ELR (cell line): ENCODE measurements at places on chromosomes 6 and 20.

DNA sequence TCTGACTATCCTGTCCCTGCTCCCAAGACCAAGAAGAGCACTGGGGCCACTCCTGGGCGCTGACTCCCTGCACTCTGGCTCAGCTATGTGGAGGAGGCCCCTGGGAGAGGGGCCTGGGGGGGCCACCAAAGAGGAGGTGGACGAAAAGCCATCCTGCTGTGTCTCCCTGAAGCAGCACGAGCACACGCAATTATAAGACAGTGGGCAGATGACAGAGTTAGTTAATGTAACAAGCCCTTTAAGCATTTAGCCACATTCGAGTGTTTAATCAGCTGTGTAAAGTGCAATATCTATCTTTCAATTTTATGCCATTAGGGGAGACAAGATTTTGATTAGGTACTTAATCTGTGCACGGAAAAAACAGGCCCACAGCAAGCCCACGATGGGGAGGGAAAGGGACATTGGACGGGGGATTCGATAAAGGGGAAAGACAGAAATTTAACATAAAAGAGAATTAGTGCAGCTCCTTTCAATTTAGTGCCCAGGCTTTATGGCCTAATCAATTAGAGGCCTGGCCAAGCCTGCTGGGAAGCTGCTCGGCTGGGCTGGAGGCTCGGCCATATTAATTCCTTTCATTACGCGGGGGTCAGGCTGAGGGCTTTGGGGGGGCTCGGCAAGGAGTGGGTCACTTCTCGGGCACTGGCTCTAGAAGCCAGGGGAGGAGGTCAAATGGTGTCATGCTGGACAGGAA is 286.2 kb downstream of the DHX35 start:
- no peak for DNase-seq

DNA sequence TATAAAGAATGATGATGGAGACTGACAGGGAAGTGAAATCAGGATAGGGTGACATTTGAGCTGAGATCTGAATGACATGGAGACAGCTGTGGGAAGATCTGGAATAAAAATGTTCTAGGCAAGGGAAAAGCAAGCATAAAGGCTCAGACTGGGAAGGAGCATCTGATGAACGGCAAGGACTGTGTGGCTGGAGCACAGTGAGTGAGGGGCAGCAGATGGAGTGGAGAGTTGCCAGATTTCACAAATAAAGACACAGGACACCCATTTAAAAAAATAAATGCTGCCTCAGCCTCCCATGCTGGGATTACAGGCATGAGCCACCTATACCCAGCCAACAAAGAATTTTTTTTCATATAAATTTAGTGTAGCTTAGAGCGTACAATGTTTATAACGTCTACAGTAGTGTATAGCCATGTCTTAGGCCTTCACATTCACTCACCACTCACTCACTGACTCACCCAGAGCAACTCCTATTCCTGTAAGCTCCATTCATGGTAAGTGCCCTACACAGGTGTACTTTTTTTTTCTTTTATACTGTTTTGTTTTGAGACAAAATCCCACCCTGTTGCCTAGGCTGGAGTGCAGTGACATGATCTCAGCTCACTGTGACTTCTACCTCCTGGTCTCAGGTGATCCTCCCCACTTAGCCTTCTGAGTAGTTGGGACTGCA is 2.4 kb upstream of the ZBTB24 start:
- no peak for DNase-seq

- DNase-seq = no peak
These were observed 45.4 kb downstream of the FIG4 start for GRCh38 chr6:109736273-109737025.

DNA sequence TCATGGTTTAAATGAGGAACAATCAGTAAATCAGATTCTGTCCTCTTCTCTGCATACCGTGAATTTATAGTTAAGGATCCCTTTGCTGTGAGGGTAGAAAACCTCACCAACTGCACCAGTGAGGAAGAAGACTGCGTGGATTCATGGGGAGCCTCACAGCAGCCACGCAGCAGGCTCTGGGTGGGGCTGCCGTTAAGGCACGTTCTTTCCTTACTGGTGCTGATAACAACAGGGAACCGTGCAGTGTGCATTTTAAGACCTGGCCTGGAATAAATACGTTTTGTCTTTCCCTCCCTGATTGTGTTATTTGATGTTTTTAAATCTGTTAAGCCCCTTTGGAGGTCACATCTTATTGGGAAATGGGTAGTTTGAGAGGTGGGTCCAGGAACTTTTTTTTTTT is 17.6 kb upstream of the MYLK2 start:
- DNase-seq = no peak

- DNase-seq = no peak
These were observed 78.9 kb downstream of the CD24 start for GRCh38 chr6:106895703-106896040.

DNA sequence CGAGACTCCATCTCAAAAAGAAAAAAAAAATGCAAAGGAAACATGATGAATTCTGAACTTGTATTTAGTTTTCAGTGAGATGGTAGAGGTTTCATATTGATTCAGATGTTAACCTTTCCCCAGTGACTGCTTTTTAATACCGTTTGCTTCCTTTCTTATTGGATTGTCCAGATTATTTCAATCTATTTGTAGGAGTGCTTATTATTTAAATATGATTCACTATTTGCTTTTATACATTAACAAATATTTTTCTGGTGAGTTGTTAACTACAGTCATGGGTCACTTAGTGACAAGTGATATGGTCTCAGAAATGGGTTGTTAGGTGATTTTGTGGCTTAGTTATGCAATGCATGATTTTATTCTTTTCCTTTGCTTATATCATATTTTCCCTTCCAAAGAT is 8.4 kb downstream of the PI3 start:
- DNase-seq = peak; percentile 16

DNA sequence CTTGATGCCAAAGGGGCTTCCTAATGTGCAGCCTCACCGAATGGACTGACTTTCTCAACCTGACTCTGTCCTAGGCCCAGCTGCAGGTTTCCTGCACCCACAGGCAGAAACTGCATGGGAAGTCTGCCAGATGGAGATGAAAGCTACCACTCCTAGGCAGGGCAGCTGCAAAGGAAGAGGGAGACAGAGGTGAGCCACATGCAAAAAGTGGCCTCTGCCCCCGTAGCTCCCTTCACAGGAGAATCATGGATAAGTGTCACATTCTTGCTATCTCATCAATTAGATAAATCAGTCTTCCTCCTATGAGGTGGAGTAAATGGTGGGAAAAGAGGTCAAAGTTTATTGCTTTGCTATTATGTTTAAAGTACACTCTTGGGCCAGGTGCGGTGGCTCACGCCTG is 191.3 kb downstream of the ALDH8A1 start:
- DNase-seq = no peak

- DNase-seq = no peak
These were observed 219.4 kb downstream of the SOD2 start for GRCh38 chr6:159473475-159474263.

GRCh38 chr6:42522036-42522435 is 41.8 kb upstream of the UBR2 start:
- DNase-seq = no peak

GRCh38 chr20:655726-656624 is 3.0 kb upstream of the SRXN1 start:
- no peak for DNase-seq

DNA sequence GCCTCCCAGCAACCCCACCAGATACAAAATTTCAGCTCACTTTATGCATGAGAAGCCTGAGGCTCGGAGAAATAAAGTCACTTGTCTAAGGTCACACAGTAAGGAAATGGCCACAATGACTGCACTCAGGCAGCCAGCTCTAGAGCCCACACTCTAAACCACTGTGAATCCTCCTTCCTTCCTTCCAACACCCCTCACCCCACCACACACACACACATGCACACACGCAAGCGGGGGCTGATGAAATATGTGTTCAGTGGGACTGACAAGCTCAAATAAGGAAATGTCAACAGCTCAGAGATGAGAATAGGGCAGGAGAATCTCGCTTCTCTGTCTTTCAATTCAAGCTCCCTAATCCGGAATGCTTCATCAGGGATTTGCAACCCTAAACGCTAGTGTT is 6.0 kb upstream of the BPIFA1 start:
- DNase-seq = no peak

- peak; percentile 38 for DNase-seq
These were observed 23.9 kb upstream of the CD164 start for GRCh38 chr6:109406196-109406595.

GRCh38 chr20:24194143-24194542 is 205.6 kb upstream of the GGTLC1 start:
- DNase-seq = no peak

- no peak for DNase-seq
These were observed 20.9 kb downstream of the PKIG start for GRCh38 chr20:44603327-44603726.

GRCh38 chr20:32091888-32092346 is 17.6 kb upstream of the TM9SF4 start:
- DNase-seq = peak; percentile 82

GRCh38 chr6:168648240-168649125 is 207.5 kb downstream of the SMOC2 start:
- no peak for DNase-seq

DNA sequence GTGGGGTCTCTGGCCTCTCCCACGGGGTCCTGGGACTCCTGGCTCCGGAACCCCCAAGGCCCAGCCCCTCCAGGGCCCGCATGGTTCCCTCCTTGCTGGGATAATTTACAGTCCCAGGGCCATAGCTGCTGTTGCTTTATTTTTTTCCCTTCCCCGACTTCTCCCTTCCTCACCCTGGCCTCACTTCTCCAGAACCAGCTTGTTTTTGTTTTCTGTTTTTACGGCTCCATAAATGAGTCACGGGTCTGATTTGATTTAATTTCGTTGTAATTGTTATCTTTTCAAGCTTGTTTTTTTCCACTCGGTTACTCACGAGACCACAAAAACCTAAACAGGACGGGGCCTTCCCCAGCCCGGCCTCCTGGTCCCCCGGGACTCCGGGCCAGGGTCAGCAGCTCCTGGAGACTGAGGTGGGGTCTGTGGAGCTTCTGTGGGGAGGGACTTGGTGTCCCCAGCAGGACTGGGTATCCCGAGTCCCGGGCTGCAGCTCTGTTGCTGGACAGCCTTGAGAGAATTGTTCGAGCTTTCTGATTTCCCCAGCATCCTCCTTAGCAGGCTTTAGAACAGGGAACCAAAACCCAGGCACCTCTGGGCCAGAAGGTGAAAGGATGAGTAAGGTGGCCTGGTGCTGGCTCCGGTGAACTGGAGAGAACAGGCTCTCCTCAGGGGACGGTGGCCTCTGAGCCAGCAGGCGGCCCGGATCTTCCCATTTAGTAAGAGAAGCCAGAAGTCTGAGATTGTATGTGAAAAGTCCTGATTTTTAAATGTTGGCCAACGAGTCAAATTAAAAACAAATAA is 94.9 kb downstream of the CEBPB start:
- peak; percentile 91 for DNase-seq

GRCh38 chr6:67287566-67287965 is 1347.5 kb upstream of the ADGRB3 start:
- DNase-seq = no peak

DNA sequence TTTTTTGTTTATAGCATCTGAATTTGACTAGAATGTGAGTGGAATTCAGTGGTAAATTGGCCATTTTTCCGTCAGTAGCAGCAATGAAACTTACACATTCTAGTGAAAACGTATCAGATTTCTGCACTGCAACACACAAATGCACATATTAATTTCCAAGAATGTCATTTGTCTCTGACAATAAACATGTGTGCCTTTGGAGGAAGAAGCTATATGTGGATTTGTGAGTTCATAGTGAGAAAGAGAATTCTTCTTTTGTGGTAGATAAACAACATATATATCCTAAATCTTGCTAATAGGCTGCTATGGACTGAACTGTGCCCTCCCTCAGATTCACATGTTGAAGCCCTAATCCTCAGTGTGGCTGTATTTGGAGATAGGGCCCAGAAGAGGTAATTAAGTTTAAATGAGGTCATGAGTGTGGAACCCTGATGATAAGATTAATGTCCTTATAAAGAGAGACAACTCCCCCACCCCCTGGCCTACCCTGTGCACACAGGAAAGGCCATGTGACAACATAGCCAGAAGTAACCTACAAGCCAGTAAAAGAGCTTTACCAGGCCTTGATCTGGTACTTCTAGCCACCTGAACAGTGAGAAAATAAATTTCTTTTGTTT is 200.2 kb upstream of the EYA4 start:
- DNase-seq = no peak
